ENCODE measurements at places on chromosomes 11 and 22.

GRCh38 chr11:26028393-26028911, 303.5 kb upstream of the ANO3 start:
- no peak overlapping the region for H3K4me3 ChIP-seq
- DNase-seq, result no peak
- no peaks in the 10 kb centered on the region for H3K27me3 ChIP-seq

DNA sequence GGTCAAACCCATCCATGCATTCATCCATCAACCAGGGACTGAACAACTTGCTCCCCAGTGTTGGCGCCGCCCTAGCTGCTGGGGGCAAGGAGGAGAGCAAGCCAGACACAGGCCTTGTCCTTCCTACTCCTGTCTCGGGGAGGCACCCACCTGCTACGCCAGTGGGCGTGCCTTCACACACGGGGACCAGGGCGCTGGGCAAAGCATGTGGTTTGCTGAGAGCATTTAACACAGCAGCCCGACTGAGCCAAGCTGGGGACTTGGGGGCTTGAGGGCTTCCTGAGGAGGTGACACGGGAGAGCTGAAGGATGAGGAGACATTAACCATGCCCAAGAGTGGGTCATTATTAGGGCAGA, 30.6 kb downstream of the CACNA1I start:
- peaks cover 54% of the 10 kb centered on the region for H3K27me3 ChIP-seq
- H3K4me1 ChIP-seq, result no peaks in the 10 kb centered on the region
- DNase-seq, result no peak
- no peak overlapping the region for H3K27ac ChIP-seq

DNA sequence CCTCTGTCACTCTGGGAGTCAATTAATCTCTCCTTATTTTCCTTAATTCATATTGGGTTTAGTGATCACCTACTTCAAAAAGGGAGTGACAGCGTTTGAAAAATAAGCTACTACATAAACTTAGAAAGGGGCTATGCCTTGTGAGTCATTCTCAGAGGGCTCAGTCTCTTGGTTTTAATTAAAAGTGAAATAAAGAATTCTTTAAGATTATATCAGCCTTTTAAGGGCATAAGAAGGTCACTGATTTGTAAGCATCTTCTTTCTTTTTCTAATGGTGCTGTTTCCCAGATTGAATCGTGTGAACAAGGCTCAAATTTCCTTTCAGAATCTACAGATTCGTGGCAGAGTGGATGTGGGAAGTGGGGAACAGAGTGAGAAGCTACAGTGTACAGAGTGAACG, 636.2 kb upstream of the CCDC90B start:
- H3K4me3 ChIP-seq, result no peak overlapping the region
- H3K4me1 ChIP-seq, result no peaks in the 10 kb centered on the region
- no peak for DNase-seq
- no peak overlapping the region for H3K27ac ChIP-seq
- H3K27me3 ChIP-seq, result no peaks in the 10 kb centered on the region
- H3K36me3 ChIP-seq, result no peaks in the 10 kb centered on the region

DNA sequence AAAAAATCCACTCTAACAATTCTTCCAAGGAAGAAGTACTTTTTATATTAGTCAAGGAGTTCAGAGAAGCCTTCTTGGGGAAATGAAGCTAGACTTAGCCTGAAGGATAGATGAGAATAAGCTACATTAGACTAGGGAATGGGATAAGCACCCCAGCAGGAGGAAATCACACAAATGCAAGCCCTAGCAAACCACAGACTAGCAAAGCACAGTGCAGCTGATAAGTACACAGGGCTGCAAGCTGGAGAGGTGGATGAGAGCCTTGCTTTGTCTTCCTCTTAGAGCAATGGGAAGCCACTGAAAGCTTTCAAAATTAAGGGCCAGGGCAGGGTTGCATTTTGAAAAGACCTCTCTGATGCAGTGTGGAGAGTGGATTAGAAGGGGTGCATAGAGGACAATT, 946.2 kb downstream of the LRRC4C start:
- peaks cover 12% of the 10 kb centered on the region for H3K4me1 ChIP-seq
- no peaks in the 10 kb centered on the region for H3K27me3 ChIP-seq
- H3K4me3 ChIP-seq, result no peak overlapping the region
- no peaks in the 10 kb centered on the region for H3K36me3 ChIP-seq
- DNase-seq, result peak; percentile 63
- H3K27ac ChIP-seq, result peak overlapping the region; percentile 84

DNA sequence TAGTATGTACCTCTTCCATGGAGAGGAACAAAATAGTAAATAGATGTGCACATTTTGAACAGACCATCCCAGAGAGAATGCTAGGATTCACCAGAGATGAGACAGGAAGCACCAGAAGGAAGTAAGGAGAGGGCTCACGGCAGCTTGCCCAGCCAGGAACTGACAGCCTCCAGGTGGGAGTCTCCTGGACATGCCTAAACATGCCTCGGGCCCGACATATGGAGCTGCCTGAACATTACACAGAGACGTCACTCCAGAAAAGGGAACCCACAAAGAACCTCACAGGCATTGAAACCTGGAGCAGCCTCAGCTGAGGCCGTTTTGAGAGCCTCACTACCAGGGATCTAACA, 67.4 kb downstream of the BRD1 start:
- H3K4me3 ChIP-seq, result no peak overlapping the region
- H3K36me3 ChIP-seq, result no peaks in the 10 kb centered on the region
- no peaks in the 10 kb centered on the region for H3K4me1 ChIP-seq
- no peak overlapping the region for H3K27ac ChIP-seq
- no peaks in the 10 kb centered on the region for H3K27me3 ChIP-seq
- DNase-seq, result no peak

- H3K27me3 ChIP-seq, result no peaks in the 10 kb centered on the region
- no peak for DNase-seq
- no peak overlapping the region for H3K27ac ChIP-seq
- no peaks in the 10 kb centered on the region for H3K36me3 ChIP-seq
- H3K4me1 ChIP-seq, result peaks cover 37% of the 10 kb centered on the region
Measured at GRCh38 chr11:19868281-19868821, 155.7 kb downstream of the NAV2 start.
